ENCODE measurements at places on chromosomes 13 and 19.

GRCh38 chr19:13841962-13842290 is 35.0 kb upstream of the NANOS3 start:
- DNase-seq = no peak

DNA sequence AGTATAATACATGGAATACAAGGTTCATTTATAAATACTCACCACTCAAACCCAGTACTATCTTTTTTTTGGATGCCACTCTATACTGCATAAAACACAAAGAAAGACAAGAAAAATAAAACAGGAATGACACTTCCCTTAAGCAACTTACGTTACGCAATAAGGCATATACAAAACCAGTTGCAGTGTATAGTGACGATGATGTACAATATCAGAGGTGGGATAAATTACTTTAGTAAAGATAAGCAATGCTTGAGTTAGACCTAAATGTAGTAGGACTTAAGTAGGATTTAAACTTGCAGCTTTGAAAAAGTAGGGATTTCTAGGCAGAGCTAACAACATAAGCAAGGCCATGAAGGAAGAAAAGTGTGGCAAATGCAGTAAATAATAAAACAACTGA is 374.9 kb downstream of the SPRY2 start:
- no peak for DNase-seq

GRCh38 chr13:93805736-93806135 is 579.1 kb downstream of the GPC6 start:
- no peak for DNase-seq

- no peak for DNase-seq
Observed at GRCh38 chr13:57815600-57815999, 184.1 kb downstream of the PCDH17 start.

- no peak for DNase-seq
Observed at GRCh38 chr19:709965-710571, 1.3 kb downstream of the PALM start.

- DNase-seq = peak; percentile 18
Observed at GRCh38 chr19:294341-294945, 3.2 kb upstream of the PLPP2 start.
